ENCODE measurements at places on chromosomes 1 and 21. TPM values are rescaled to one million over a fixed set of nuclear protein-coding genes. Genes with fewer than 3 reads are reported as not detected.
A peak's percentile ranks its signal among the peaks of the same experiment; 100 is the strongest.

Gene C4BPA
- total RNA-seq, result not detected

Gene PTCH2
- total RNA-seq, result 1.5 TPM

DNA sequence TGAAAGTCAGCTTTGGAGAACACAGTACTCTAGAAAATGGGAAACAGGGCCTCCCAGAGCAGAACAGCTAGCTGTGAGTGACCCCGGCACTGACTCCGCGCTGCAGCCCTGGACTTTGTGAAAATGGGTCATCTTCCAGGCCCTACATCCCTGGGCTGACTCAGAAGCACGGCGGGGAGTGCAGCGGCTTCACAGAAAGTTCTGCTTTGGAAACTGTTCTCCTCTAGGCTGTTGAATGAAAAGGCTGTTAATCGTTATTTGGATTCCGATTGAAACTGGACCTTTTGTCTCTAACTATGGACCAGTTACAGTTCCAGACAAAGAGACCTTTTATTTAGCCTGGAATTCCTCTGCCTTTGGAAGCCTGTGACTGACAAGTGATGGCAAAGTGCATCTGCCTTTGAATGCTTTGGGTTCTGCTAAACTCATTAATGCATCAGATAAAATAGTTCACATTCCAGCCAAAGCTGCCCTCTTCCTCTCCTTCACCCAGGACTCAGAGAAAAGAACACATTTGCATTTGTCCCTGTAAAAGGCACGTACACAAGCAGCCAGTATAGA, 144.9 kb upstream of the HOOK1 start:
- no peak for DNase-seq

DNA sequence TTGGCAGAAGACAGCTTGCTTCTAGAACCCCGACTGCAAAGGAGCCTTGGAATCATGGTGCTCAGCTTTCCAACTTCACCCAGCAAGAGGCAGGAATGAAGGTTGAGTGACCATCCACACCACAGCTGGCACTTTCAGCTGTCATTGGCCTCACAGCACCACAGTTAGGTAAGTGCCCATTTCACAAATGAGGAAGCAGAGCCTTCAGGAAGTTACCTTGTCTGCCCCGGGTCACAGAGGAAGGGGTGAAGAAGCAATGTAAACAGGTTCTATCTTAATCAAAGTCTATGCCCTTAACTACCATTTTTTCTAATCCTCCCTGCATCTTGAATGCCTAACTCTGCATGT, 156.0 kb downstream of the GLUL start:
- no peak for DNase-seq

GRCh38 chr1:29668551-29669157, 432.3 kb downstream of the PTPRU start:
- DNase-seq, result no peak

DNA sequence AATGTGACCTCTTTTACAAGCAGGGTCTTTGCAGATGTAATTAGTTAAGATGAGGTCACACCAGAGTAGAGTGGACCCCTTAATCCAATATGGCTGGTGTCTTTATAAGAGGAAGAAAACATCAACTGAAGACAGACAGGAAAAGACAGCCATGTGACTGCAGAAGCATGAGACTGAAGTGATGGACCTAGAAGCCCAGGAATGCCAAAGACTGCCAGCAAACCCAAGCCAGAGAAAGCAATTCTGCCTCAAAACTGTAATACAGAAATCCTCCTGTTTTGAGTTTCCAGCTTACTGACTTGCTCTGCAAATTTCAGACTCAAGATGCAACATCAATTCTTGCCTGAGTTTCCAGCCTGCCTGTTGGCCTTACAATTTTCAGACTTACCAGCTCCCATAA, 17.3 kb downstream of the ENAH start:
- DNase-seq, result no peak

DNA sequence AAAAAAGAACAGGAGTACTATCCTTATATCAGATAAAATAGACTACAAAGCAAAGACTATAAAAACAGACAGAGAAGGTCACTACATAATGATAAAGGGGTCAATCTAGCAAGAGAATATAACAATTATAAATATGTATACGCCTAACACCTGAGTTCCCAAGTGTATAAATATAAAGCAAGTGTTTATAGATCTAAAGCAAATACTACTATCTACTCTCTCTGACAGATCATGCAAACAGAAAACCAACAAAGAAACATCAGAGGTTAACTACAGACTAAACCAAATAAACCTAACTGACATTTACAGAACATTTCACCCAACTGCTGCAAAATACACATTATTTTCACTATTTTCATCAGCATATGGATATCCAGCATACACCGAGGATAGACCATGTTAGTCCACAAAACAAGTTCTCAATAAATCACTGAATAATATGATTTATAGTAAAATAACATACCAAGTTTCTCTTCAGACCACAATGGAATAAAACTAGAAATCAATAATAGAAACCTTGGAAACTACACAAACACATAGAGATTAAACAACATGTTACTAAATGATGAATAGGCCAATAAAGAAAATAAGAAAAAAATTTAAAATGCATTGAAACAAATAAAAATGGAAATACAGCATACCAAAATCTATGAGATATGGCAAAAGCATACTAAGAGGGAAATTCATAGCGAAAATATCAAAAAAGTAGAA, 22.7 kb downstream of the UCHL5 start:
- no peak for DNase-seq

- no peak for DNase-seq
Observed at GRCh38 chr1:183355181-183355580, 63.0 kb downstream of the NMNAT2 start.

- peak; percentile 99 for DNase-seq
Observed at GRCh38 chr1:58848818-58849411, 65.1 kb upstream of the JUN start.

DNA sequence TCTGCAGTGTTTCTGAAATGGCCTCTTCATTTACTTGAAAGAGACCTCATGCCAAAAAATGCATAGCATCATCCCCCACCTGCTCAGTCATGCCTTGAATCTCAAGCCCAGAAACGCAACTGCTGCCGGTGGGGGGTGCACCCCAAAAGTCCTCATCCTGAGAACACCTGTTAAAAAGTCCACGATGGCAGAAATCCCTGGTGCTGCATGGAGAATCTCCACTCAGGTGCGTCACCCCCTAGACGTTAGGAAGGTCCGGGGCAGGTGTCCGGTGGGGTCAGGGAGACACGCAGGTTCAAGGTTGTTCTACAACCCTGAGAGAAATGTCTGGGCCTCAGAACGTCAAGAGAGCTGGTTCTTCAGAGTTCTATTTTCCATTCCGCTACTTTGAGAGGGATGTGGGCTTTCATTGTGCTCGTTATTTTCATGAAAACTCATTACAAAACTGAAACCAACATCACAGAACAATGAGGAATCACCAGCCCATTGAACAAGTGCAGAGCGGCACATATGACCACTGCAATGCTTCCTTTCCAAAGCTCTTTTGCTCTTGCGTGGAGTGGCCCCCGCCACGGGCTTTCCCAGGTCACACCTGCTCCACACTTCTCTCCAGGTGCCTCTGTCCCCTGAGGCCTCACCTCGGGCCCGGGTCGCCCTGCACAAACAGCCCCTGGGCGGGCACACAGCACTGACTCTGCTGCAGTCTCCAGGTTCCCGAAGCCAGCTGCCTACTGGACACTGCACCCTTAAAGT, 201.9 kb downstream of the TOMM20 start:
- DNase-seq, result peak; percentile 38

DNA sequence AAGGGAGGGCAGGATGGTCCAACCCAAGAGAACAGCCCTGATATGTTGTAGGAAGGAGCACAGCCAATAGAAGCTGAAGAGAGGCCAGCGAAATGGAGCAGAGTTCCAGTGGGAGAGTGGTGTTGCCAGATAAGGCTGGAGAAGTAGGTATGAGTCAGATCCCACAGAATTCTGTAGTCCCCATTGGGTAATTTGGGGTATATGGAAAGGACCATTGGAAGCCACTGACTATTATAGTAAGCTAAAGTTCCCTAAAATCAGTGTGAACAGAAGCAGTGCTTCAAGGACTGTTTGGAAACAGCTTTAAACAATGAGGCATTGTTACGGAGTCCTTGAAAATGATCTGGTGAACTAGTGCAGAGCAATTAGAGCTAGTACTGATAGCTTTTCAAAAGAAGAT, 63.0 kb downstream of the DISP1 start:
- DNase-seq, result no peak

- DNase-seq, result peak; percentile 65
Observed at GRCh38 chr1:59427155-59427554, 130.3 kb downstream of the FGGY start.

DNA sequence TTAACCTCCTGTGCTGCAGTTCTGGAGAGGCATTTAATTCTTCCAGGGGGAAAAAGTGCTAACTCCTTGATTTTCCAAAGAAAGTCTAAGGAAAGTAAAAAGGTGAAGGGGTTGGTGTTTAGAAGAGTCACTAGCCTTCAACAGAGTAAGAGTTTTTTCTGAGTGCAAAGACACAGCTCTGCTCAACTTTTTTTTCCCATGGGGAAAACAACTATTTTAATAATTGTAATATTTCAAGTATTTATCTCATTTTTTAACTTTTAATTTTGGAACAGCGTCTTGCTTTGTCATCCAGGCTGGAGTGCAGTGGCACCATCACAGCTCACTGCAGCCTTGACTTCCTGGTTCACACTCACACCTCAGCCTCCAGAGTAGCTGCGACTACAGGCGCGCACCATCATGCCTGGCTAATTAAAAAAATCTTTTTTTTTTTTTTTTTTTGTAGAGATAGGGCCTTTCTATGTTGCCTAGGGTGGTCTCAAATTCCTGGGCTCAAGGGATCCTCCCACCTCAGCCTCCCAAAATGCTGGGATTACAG, 202.6 kb downstream of the APP start:
- DNase-seq, result no peak

- peak; percentile 90 for DNase-seq
Observed at GRCh38 chr1:7401814-7402547, 369.1 kb upstream of the VAMP3 start.

DNA sequence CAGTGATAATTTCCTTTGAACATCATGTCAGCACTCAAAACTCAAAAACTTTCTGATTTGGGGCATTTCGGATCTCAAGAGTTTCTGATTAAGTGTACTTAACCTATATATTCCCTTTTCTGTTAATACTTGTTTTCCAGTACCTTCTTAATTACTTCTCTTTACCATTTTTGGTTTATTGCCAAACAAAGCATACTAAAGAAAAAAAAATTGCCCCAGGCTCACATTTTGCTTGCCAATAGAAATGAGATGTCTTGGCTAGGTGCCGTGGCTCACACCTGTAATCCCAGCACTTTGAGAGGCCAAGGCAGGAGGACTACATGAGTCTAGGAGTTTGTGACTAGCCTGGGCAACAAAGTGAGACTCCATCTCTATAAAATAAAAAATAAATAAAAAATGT, 4.8 kb downstream of the PSMD4 start:
- DNase-seq, result no peak

DNA sequence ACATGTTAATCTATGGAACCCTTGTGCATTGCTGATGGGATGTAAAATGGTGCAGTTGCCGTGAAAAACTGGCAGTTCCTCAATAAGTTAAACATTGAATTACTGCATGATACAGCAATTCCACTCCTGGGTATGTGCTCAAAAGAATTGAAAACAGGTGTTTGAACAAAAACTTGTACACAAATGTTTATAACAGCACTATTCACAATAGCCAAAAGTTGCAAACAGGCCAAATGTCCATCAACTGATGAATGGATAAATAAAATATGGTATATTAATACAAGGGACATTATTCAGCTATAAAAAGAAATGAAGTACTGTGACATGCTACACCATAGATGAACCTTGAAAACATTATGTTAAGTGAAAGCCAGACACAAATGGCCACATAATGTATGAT, 17.7 kb upstream of the SRSF10 start:
- no peak for DNase-seq

GRCh38 chr1:43847882-43848281, 85.7 kb upstream of the ARTN start:
- no peak for DNase-seq

DNA sequence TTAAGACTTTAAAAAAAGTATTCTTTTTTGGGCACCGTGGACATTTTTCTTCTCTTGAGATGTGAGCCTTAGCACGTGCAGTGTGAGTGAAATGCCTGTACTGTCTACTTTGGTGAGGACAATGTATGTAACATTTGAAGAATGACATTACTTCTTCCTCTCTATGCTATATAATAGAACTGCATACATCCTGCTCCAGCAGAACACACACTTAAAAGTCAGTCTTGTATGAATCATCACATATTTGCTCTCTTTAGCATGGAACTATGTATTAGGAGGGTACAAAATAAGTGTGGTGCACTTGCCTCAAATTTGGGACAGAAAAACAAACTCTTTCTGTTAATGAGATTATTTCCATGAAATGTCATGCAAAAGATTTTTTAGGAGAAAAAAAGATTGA, 358.4 kb upstream of the SGIP1 start:
- no peak for DNase-seq

- DNase-seq, result peak; percentile 56
Observed at GRCh38 chr1:184973272-184974055, 844 bp downstream of the NIBAN1 start.

DNA sequence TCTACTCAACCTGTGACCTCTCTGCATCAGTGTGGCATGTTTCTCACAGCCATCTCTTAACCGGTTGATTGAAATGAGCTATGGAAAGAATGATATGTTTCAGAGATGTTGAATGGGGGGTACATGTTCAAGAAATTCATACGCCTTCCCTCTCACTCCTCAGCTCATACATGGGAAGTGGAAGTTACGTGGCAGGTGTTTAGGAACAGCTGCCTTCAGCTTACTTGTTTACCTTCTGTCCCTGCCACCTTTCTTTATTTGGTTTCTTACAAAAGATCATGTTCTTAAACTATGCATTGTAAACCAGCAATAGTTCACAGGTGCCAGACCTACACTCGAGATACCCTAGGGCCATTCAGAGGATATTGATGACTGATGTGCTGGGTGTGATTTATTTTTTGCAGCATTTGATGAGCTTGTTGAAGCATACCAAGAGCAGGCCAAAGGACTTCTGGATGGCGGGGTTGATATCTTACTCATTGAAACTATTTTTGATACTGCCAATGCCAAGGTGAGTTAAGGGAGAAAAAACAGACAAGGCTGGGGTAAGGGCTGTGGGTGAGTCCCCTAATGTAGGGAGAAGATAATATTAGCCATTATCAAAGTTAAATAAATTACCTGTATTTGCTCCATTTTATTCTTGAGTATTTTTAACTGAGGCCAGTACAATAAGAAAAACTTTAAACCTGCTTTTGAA, 17.4 kb downstream of the MTR start:
- DNase-seq, result no peak

DNA sequence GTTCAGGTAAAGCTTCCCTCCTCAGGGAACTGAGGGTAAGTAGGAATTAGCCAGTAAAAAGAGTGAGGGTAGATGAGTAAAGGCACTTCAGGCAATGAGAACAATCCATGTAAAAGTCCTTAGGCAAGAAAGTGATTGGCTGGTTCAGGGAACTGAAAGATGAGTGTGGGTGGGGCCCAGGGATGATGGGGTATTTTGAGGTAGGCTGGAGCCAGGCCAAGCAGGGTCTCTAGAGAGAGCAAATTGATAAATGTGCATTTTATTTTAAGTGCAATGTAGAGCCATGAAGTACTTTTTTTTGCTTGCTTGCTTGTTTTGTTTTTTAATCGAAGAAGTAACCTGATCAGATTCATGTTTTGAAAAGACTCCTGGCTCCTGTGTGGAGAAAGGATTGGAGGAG, 26.5 kb downstream of the OSBPL9 start:
- no peak for DNase-seq

Measured in SJSA1 (cell line).